ENCODE measurements at places on chromosomes 6 and 20.

GRCh38 chr6:117512987-117513573, 30.6 kb downstream of the DCBLD1 start:
- DNase-seq = no peak

DNA sequence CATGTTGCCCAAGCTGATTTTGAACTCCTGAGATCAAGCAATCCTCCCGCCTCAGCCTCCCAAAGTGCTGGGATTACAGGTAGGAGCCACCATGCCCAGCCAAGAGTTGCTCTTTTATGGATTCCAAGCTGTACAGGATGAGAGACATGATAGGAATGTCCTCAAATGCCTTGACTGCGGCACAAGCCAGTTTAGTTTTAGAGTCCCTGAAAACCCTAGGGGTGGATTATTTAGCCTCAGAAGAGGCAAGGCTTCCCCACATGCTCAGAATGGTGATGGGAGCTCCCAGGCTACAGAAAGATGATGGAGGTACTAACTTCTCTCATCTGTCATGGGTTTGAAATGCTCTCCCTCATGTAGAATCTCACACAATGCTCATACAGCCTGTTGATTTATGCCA, 280.5 kb upstream of the PRND start:
- no peak for DNase-seq

DNA sequence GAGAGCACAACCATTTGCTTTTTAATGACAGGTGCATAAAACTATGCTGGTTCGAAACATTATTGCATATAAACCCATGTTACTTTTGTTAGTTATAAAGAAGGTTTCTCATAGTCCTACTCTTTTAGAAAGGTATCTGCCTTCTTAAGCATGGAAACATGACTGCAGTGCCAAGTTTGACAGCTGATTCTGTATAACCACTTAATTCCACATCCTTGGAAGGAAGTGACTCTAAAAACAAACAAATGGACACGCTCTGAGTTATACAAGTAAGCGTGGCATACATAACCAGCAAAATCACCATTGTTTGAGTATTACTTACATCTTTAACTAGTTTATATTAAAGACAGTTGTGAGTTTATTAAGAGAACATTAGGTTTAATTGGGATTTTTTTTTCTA, 125.0 kb upstream of the HDGFL1 start:
- no peak for DNase-seq

GRCh38 chr6:35757456-35758123, 18.8 kb upstream of the CLPSL2 start:
- no peak for DNase-seq

- no peak for DNase-seq
Observed at GRCh38 chr6:169912266-169913095, 161.1 kb downstream of the ERMARD start.

- DNase-seq = no peak
Observed at GRCh38 chr6:111499269-111499793, 16.3 kb upstream of the REV3L start.

GRCh38 chr6:4972438-4972837, 31.4 kb downstream of the RPP40 start:
- no peak for DNase-seq

GRCh38 chr6:81307651-81308214, 444.7 kb downstream of the TENT5A start:
- DNase-seq = no peak

DNA sequence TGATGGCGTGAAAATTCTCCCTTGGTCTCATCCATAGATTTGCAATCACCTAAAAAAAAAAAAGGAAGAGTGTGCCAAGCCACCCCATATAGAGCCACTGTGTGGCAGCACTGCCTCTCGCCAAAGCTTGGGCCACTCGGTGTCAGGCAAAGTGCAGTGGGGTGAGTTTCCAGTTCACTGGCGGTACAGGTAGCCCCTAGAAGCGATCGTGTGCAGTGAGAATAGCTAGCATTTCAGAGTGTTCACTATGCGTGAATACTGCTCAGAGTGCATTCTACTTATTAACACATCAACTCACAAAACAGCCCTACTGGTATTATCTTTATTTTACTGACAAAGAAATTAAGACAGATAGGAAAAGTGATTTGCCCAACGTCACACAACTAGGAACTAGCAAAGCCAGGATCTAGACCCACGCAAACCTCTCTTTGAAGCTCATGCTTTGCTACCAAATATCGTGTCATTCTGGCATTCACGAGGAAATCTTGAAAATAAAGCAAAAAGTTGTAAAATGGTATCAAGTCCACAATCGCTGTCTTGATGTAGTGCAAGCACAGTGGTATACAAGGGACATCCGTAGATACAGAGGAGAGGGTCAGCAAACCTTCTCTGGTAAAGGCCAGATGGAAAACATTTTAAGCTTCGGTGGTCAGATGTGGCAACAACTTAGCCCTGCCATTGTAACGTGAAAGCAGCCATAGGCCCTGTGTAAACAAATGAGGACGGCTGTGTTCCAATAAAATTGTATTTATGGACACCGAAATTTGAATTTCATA, 10.4 kb upstream of the GCNT2 start:
- DNase-seq = peak; percentile 28

DNA sequence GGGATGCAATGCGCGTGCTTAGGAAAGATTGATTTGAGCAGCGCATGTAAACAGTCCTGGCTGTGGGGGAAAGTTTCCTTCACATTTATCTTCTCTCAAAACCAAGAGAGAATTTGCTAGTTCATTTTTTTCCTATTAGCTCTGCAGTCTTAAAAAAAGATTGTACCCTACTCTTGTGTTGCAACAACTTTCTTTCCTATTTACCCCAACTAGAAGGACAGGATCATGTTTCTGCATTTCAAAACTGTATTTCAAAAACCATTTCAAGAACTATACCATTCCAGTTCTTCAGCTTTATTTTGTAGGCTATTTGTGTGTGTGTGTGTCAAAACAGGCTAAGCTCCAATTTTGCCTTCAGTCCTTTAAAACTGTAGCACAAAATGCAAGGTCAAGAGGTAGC, 473.1 kb downstream of the KIF16B start:
- no peak for DNase-seq

- DNase-seq = no peak
Observed at GRCh38 chr6:125899726-125900182, 56.8 kb upstream of the HINT3 start.

GRCh38 chr20:45828589-45828988, 1.5 kb upstream of the TNNC2 start:
- DNase-seq = no peak

- no peak for DNase-seq
Observed at GRCh38 chr20:19498756-19499155, 259.3 kb upstream of the RIN2 start.

DNA sequence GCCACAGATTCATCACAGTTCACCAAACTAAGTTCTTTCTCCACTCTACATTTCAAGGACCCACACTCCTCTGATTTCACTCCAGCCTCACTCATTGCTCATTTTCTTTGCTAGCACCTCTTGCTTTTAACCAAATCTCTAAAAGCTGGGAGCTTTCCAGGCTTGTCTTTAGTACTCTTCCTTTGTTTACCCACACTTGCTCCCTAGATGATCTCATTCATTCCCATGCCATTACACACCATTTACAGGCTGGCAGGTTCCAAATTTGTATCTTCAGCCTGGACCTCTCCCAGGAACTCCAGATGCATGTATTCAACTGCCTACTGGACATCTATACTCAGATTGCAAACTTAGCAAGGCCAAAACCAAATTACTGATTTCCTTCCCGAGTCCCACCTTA, 5.3 kb upstream of the GUCA1B start:
- DNase-seq = no peak

- DNase-seq = no peak
Observed at GRCh38 chr6:36343109-36343680, 6.5 kb upstream of the BNIP5 start.

- DNase-seq = no peak
Observed at GRCh38 chr6:43934803-43935602, 165.0 kb downstream of the VEGFA start.

DNA sequence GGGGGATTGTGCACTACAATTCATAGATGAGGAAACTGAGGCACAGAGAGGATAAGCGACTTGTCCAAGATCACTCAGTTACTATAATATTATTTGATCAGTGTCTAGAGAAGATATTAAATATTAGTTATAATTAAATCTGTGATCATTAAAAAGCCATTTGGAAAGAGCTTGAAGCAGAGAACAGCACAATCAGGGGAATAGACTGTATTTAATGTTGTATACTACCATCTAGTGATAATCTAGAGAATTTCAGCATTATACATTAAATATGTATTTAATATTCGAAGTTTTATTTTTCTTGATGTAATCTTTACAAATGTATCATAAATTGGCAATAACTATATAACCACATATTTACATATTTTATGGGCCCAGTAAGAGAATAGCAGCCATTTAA, 20.1 kb upstream of the MTCL3 start:
- no peak for DNase-seq

GRCh38 chr20:44104798-44105517, 82.0 kb downstream of the JPH2 start:
- DNase-seq = no peak

GRCh38 chr6:156618600-156619205, 158.5 kb upstream of the ARID1B start:
- no peak for DNase-seq

DNA sequence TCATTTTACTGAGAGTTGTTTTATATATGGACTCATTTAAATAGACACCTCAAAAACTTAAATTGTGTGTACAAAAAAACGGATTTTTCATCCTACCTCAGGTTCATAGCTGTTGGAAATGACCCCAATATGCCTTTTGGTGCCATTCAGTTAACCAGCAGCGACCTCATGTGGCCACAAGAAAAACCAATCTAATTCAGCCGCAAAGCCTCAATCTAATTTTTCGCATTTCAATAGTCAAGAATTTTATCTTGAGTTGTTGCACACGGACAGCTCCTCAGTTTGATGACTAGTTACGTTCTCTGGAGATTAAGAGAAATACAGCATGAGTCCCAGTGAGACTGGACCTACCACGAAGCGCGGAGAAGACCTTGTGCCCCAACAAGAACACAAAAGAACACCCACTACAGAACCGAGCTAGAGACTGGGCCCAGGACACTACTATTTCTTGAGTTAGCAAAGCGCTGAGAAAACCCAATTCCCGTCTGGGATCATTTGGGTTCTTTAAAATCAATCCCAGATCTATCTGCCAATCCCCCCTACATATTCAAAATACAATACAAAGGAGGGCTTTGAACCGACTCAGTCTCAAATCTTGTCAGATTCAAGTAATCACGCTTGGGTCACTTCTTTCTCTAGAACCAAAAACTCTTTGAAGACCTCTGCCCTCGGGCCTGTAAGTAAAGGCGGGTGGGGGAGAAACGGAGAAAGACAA, 1.1 kb downstream of the TCP11 start:
- peak; percentile 32 for DNase-seq

- DNase-seq = peak; percentile 49
Observed at GRCh38 chr20:62804627-62805154, at the start of gene OGFR. Gene OGFR (plus strand): TSS chr20:62804835. CDS start chr20:62804860, 25 bp downstream.

DNA sequence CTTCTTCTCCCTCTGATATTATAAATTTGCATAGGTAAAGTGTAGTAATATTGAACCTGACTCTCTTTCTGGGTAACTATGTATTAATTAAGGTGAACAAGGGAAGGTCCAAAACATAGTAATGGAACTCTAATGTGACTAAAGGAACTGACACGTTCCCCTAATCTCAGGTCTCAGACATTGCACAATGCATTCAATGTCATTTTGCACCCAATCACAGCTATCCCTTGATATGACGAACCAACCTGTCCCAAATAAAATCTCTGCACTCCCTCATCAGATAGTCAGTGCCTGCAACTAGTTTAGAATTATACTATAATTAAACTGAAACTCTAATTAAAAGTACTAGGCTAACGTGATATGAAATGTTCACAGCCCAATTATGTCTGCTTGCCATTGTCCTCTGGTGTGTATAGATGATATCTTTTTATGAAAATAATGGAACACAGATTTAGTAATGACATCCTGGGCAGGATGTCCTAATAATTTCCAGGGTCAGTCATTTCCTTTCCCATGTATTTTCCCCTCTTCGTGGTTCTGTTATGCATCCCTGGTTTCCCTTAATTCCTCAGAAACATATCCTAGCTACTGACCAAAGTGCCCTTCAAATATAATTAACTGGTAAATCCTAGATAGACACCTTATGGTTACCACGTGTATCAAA, 36.8 kb downstream of the PTPRK start:
- DNase-seq = no peak

DNA sequence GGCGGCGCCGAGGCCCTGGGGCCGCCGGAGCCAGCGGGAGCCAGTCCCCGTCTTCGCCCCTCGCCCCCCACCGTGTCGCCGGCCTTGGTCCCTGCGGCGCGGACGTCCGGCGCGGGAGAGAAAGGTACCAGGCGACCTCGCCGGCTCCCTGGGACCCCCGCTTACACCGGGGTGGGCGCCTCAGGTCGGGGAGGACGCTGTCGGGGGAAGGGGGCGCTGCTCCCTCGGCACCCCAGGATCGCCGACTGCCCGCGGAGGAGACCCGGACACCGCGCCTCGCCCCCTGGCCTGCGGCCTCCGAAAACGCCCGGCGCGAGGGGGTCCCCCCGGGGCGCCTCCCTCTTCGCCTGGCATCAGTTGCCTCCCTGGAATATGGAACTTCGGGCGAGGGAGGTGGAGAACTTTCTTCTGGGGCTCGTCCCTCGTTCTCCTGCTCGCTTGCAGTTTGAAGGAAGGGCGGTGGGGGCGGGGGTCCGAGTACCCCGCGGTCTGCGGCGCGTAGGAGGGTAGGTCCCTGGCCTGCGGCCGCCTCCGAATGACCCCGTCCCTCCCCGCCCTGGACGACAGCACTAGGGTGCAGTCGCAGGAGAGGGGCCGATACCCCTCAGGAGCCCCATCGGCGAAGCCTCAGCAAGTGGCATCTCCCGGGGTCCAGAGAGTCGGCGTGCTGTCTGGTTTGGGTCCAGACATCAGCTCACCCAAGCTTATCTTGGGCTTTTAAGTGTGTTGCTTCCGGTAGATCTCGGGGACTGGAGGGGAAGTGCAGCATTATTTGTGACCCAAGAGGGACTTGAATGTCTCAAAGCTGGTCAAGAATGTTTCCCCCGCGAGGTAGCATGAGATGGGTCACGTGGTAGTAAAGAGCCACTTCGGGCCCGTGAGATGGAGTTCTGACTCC, 549 bp downstream of the ANKRD6 start:
- no peak for DNase-seq

DNA sequence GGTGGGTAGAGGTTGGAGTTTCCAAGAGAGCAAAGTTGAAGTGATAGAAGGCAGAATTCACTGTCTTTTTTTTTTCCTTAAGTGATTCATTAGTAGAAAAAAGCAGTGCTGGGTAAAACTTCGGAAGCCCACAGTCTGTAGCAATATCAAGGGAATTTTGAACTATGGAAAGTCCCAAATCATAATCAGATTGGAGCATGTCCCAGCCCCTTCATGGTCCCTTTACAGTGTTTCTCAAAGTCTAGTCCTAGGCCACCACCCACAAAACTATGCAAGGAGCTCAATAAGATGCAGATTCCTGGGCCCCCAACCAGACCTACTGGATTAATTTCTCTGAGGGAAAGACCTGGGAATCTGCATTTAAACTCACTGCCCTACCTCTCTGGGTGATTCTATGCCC, 22.6 kb downstream of the NEDD9 start:
- no peak for DNase-seq

GRCh38 chr6:133380047-133380446, 138.9 kb downstream of the EYA4 start:
- no peak for DNase-seq

GRCh38 chr6:139693735-139694134, 319.3 kb upstream of the CITED2 start:
- DNase-seq = no peak
